DMS53 (cell line): ENCODE measurements at places on chromosomes 4 and X.

GRCh38 chr4:16055471-16055870, 28.4 kb downstream of the PROM1 start:
- no peak for DNase-seq

DNA sequence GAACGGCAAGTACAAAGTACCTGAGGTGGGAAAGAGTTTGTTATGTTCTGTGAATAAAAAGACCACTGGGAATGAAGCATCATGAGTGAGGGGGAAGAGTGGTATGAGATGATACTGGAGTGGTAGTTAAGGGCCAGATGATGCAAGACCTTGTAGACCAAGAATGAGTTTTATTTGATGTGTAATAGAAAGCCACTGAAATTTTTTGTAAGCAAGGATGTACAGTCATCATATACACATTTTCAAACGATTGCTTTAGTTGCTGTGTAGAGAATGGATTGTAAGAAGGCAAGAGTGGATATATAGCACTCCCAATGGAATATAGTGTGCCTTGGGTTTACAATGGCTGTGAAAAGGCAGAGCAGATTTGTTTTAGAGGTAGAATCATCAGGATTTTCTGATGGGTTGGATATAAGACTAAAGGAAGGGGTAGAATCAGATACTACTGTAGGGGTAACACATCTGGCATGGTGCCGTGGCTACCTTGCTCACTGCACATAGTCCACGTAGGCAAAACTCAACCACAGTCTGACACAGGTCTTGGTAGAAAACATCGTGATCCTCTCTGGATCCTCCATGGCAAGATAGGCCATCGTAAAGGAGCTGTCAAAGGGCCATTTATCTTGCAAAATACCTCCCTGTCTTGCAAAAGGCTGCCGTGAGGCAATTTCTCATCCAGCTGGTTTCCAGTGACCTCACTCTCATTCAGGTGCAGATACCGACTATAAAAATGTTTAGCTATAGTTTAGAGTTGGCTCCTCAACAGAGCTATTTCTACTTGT, 14.9 kb downstream of the TIFA start:
- DNase-seq: no peak

DNA sequence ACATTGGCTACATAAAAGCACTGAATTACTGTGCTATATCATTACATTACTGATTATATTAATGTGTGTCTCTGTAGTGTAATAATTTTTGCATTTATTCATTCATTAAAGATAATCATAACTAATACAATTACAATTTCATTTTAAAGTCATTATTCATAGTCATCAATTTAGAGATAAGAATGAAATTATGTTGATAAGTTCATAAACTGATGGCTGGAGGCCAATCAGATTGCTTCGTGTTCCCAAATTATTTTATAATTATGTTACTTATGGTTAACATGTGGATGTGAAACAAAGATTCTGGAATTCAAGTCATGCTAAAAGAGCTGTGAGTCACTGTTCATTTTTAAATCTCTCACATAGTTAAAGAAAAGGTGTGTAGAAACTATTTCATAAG, 223.4 kb upstream of the HAND2 start:
- DNase-seq: no peak

GRCh38 chr4:147407261-147408045, 73.4 kb upstream of the EDNRA start:
- DNase-seq: peak; percentile 10

GRCh38 chr4:4820261-4820660, 39.2 kb upstream of the MSX1 start:
- no peak for DNase-seq

DNA sequence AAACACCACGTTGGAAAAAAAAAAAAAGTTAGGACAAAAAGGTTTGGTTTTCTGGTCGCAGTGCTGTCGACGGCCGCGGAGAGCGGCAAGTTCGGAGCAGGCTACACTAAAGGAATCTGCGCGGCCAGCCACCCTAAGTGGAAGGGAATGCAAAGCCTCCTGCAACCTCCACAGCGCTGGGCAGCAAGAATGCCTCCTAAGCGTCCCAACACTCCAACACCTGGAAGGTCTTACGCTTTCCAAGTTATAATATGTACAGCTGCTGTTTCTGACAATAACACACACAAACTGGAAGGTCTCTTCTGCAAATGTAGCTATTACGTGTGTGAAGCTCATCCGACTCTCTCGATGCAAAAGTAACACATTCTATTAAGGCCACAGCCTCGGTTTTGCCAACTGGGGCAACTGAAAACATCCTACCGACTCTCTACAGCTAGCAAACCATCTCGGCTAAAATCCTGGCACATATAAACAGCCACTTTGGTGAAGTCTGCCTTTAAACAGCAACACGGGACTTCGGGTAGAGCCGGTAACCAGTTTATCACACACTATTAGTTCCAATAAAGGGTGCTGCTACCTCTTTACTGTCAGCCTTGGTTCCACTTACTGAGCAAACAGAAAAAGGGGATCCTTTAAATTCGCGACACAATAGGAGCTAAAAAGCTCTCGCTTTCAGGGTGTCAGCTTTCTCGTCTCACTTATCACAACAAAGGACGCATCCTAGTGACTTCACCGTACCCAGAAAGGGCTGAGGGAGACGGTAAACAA, 895 bp downstream of the SMIM14 start:
- peak; percentile 81 for DNase-seq

DNA sequence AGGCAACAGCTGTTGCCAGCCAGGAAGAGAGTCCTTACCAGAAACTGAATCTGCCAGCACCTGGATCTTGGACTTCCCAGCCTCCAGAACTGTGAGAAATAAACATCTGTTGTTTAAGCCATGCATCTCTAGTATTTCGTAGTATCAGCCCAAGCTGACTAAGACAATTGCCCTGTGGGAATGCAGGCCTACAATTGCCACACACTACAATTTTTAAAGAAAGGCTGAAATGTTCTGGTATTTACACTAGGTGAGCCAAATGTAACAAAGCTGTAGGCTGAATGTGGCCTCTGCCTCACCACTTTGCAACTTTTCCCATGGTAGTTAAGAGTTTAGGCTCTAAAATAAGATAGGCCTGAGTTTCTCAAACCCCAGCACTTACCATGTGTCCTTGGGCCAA, 59.1 kb downstream of the SPATA18 start:
- DNase-seq: no peak

DNA sequence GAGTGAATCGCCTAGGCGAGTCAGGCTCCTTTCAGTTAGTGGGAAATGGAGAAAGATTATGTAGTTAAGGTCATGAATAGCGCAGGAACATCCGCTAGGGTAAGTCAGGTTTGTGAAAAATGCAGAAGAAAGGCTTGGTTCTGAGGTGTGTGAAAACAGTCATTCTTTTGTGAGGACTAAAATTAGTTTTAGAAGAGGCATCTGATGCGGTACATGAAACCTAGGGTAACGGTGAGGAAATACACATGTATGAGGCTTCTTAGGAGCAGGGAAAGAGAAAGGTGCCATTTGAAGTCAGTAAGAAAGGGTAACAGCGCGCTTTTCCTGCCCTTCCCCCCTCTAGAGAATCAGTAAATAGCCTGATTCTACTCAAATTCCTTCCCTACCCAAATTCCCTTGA, 570 bp upstream of the RNF128 start:
- DNase-seq: peak; percentile 62

DNA sequence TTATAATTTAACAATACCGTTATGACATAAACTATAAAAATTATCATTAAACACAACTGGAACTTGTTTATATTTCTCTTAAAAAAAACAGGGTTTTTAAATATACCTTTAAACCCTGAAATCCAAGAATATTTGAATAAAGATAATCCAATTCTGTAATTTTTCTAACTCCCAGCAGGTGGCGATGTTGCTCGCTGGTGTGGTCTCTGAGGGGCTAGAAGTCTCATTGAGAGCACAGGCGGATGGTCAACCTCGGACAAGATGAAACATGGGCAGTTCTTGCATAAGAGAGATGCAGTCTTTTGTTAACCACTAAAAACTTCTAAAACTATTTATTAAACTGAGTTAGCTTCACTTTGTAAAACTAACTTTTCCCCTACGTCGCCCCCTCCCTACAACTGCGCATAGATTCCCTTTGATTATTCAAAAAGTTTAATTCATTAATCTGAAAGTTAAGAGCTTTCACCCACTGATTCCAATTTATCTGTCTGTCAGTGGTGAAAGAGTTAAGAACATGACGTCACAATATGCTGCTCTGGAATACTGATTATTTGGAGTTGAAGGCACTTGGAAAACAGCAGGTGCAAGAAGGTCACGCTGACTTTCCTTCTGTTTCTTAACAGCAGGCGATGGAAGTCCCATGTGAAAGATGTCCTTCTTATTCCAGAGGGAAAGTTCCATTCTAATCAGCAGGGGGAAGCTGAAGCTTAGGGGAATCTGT, 29.5 kb downstream of the DMP1 start:
- DNase-seq: peak; percentile 69
